ENCODE measurements at places on chromosomes 12 and 14.

- no peak for DNase-seq
These were observed 55.1 kb downstream of the PAWR start for GRCh38 chr12:79635676-79636075.

GRCh38 chr12:7190268-7191055 lies 976 bp downstream of the PEX5 start:
- DNase-seq = peak; percentile 28

DNA sequence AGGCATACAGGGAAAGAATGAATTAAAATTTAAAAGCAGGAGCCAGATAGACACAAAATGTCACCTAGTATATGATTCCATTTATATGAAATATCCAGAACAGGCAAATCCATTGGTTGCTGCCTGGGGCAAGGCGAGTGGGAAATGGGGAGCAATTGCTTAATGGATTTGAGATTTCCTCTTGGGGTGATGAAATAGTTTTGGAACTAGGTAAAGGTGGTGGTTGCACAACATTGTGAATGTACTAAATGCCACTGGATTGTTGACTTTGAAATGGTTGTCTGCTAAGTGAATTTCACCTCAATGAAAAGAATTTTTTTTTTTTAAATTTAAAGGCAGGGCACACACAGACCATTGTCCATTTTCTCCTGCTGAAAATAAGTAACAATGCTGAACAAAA lies 61.9 kb downstream of the ABCC9 start:
- no peak for DNase-seq

DNA sequence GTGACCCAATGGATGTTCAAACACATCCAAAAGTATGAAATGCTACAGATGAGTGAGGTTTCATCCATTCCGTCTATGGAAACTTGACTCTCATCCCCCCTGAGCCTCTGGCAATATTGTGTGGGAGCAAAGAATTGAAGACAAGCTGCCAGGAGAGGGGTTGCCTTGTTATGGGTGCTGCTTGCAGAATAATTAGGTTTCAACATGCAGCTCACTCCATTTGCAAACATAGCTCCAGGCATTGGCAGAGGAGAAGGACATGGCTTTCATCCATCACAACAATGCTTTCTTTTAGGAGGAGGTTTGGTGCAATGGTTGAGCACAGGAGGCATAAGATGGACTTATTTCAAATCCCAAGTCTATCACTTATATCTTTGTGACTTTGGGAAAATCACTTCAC lies 220.7 kb upstream of the SRRM4 start:
- no peak for DNase-seq
